ENCODE measurements at places on chromosomes 16 and 17. TPM values are rescaled to one million over a fixed set of nuclear protein-coding genes. Genes with fewer than 3 reads are reported as not detected.

The TEX19 gene
- total RNA-seq: under 0.01 TPM

The SUMO2 gene
- 140 TPM for total RNA-seq

The EXOC3L1 gene
- not detected for total RNA-seq

The GAST gene
- total RNA-seq: not detected

The PLK1 gene
- 2.2 TPM for total RNA-seq

The ARHGDIG gene
- 1.8 TPM for total RNA-seq

The AXIN2 gene
- total RNA-seq: 5.8 TPM

The ABCC1 gene
- 39.0 TPM for total RNA-seq

The TADA2A gene
- total RNA-seq: 16.8 TPM

The TM4SF5 gene
- total RNA-seq: not detected

The STH gene
- total RNA-seq: not detected
